ENCODE measurements at places on chromosomes 12 and 14.

- DNase-seq = no peak
These were observed 11.2 kb downstream of the HECTD4 start for GRCh38 chr12:112370868-112371510.

DNA sequence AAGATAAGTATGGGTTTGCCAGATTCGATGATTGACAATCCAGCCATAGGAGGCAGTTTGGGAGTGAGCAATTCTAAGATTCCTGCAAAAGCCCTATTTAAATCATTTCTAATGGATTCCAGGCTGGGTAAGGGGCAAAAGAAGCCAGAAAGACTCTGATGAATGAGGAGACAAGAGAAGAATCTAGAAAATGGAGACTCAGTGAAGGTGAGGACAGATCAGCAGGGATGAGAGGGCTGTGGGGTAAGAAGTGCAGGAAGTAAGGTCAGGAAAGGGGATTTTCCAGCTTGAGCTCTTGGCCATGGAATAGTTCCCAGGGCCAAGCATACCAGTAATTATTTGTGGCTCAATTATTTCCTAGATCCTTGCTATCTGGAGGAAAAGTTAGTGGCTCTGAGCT, 87.3 kb downstream of the TMX1 start:
- DNase-seq = no peak

DNA sequence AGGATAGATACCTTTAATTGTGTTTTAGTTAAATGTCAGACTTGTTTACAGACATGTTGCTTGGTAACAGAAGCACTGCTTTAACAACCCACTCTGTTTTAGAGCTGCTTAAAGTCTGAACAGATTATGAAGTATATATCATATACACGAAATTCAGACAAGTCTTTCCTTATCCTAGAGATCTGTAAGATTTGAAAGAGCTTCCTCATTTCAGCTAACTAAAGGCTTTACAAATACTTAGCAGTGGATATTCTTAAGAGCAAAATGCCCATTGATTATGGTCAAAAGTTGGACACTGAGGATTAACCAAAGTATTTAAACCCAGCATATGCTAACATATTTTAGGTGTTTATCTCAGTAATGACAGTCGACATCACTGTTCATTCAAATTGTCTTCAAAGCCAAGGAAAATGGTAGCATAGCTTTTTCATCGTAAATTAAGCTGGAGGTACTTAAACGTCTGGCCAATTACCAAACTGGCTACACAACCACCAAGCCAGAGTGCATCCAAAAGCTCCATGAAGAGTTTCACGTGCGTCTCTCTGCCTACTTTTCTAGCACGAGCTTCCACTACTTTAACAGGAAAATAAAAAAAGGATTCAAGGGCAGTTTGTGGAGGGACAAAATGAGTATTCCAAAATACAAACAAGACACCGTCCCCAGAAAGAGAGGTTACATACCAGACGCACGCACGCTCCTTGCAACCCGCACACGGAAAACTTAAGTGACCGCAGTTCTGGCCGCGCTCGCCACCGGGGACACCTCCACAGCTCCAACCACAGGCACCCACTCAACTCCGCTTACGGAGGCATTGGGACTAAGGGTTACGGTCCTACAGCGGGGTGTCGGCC, 565 bp downstream of the CEP83 start:
- DNase-seq = no peak

DNA sequence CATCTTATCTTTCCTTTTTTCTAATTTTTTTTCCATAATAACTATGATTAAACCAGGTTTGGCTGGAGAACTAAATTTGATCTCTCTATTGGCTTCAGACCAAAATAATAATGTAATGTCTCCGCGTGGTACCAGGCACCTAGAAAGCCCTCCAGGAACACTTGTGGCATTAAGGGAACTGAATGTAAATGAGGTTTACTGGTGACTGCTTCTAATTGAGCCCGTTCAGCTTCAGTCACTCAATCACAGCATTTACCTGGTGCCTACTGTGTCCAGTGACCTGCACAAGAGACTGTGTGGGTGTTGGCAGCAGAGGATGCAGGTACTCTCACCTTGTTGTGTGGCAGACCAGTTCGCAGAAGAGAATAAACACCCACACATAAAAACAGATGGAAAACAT, 302.5 kb downstream of the DPF3 start:
- DNase-seq = no peak

GRCh38 chr14:49926803-49927202, 33.9 kb downstream of the ARF6 start:
- DNase-seq = no peak

Measured in spinal cord (tissue), 10 donors.